ENCODE measurements at places on chromosomes 12 and 14. TPM values are rescaled to one million over a fixed set of nuclear protein-coding genes. Genes with fewer than 3 reads are reported as not detected.

STAC3 gene
- total RNA-seq: 1.2 TPM

KCNMB4 gene
- 1.0 TPM for total RNA-seq

PXMP2 gene
- total RNA-seq: 10.5 TPM

GPR132 gene
- total RNA-seq: 2.1 TPM

NANOG gene
- total RNA-seq: not detected

HOXC5 gene
- 0.80 TPM for total RNA-seq

RERG gene
- 4.1 TPM for total RNA-seq

DNAI7 gene
- total RNA-seq: not detected

KRT74 gene
- total RNA-seq: not detected

APOLD1 gene
- total RNA-seq: 1.5 TPM

KRT73 gene
- total RNA-seq: not detected

TAS2R46 gene
- total RNA-seq: 5.3 TPM

CD163L1 gene
- 0.10 TPM for total RNA-seq

RECQL gene
- total RNA-seq: 40.7 TPM

SMIM41 gene
- total RNA-seq: 0.15 TPM

C12orf42 gene
- not detected for total RNA-seq

ACSS3 gene
- total RNA-seq: 19.8 TPM

MFAP5 gene
- total RNA-seq: 0.85 TPM

PRB2 gene
- total RNA-seq: not detected

NRL gene
- 2.4 TPM for total RNA-seq

PRIMA1 gene
- total RNA-seq: not detected

DLGAP5 gene
- 29.0 TPM for total RNA-seq

PIWIL1 gene
- not detected for total RNA-seq

LMO3 gene
- total RNA-seq: not detected

NR1H4 gene
- 15.5 TPM for total RNA-seq

AQP6 gene
- total RNA-seq: not detected

DAO gene
- not detected for total RNA-seq

Data from renal cortical epithelial cell (primary cell).